ENCODE measurements at places on chromosomes 2 and 18. TPM values are rescaled to one million over a fixed set of nuclear protein-coding genes. Genes with fewer than 3 reads are reported as not detected.

The FSHR gene
- not detected for total RNA-seq

The HAAO gene
- total RNA-seq: 0.60 TPM

The SGO2 gene
- total RNA-seq: 20.5 TPM

The ESPNL gene
- not detected for total RNA-seq

The RABL2A gene
- total RNA-seq: 10.8 TPM

The TTLL4 gene
- total RNA-seq: 41.0 TPM

The MTCL1 gene
- total RNA-seq: 36.7 TPM

The TMEM169 gene
- not detected for total RNA-seq

The FHOD3 gene
- total RNA-seq: 0.58 TPM

The KYNU gene
- total RNA-seq: not detected

The SLC16A14 gene
- total RNA-seq: 0.22 TPM

The CHRNG gene
- total RNA-seq: not detected

The C2orf81 gene
- 0.71 TPM for total RNA-seq

The KRTCAP3 gene
- 4.6 TPM for total RNA-seq

The UGT1A3 gene
- not detected for total RNA-seq

The PNPT1 gene
- 34.2 TPM for total RNA-seq

The LOXHD1 gene
- not detected for total RNA-seq

The SIX2 gene
- 0.32 TPM for total RNA-seq

The POTEI gene
- 0.16 TPM for total RNA-seq

The SETBP1 gene
- 4.2 TPM for total RNA-seq

The ITPRID2 gene
- total RNA-seq: 235 TPM

The GPR55 gene
- total RNA-seq: not detected

The RAB6C gene
- not detected for total RNA-seq

The DES gene
- total RNA-seq: not detected

The TRIM43 gene
- total RNA-seq: not detected

The KCNIP3 gene
- 0.21 TPM for total RNA-seq

The C2orf78 gene
- total RNA-seq: not detected

The MAL gene
- not detected for total RNA-seq

The DYSF gene
- total RNA-seq: 134 TPM

The CKAP2L gene
- total RNA-seq: 25.2 TPM

The ZSWIM2 gene
- total RNA-seq: not detected

The AQP12A gene
- not detected for total RNA-seq

The AMER3 gene
- total RNA-seq: not detected

The LCT gene
- total RNA-seq: 0.07 TPM

The WDPCP gene
- 8.8 TPM for total RNA-seq

The CD28 gene
- not detected for total RNA-seq

The SKOR2 gene
- not detected for total RNA-seq

The OR6B2 gene
- not detected for total RNA-seq

The GPR45 gene
- not detected for total RNA-seq

Data from endothelial cell of umbilical vein (primary cell).